ENCODE measurements at places on chromosomes 4 and X.

DNA sequence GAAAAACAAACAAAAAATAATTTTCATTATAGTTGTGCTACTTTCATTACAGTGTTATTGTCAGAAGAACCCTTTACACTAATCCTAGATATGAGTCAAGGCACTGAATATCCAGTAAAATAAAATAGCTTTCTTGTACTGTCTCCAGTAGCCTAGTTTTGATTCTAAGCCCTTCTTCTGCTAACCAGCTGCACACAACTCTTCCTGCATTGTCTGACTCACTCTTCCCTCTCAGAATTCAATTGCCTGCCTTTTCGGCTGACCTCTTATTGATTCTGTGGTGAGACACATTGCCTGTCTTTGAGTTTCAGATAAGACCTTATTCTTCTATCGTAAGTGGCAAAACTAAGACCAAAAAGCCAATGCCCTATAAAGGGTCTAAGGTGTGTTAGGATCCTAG lies 26.7 kb upstream of the PCDH18 start:
- no peak for DNase-seq

GRCh38 chrX:123493857-123494256 lies 239.0 kb downstream of the THOC2 start:
- DNase-seq: no peak

GRCh38 chrX:111850975-111851374 lies 25.0 kb upstream of the TRPC5OS start:
- DNase-seq: no peak

DNA sequence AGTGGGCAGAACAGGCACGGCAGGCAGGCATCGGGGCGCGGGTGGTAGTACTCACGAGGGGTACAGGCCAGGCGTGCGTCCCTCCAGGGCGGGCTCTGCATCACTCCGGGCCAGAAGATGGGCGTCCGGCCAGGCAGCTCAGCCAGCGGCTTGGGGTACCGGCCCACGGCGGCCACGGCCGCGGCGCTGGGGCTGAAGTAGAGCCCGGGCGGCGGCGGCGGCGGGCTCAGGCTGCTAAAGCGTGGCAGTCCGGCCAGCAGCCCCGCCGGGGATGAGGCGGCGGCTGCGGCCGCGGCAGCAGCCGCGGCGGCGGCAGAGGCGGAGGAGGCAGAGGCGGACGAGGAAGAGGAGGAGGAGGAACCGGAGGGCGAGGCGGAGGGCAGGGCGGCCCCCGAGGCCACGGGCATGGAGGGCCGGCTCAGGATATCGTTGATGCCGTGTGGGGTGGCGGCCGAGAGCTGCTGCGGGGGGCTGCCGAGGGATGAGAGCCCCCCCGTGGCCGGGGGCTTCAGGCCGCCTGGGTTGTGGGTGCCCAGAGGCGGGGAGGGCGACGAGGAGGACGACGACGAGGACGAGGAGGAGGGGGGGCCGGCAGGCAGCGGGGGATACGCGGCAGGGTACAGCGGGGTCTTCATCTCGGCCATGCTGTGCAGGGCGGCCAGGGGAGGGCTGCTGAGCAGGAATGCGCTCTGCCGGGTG lies 1.4 kb downstream of the NKX6-1 start:
- no peak for DNase-seq

- DNase-seq: no peak
These were observed 75.9 kb downstream of the CLNK start for GRCh38 chr4:10608501-10609219.

- no peak for DNase-seq
These were observed 1.6 kb upstream of the SETD7 start for GRCh38 chr4:139557556-139558110.

GRCh38 chrX:136258951-136259350 lies 7.8 kb upstream of the MAP7D3 start:
- DNase-seq: no peak
